ENCODE measurements at places on chromosomes 2 and 18.

DNA sequence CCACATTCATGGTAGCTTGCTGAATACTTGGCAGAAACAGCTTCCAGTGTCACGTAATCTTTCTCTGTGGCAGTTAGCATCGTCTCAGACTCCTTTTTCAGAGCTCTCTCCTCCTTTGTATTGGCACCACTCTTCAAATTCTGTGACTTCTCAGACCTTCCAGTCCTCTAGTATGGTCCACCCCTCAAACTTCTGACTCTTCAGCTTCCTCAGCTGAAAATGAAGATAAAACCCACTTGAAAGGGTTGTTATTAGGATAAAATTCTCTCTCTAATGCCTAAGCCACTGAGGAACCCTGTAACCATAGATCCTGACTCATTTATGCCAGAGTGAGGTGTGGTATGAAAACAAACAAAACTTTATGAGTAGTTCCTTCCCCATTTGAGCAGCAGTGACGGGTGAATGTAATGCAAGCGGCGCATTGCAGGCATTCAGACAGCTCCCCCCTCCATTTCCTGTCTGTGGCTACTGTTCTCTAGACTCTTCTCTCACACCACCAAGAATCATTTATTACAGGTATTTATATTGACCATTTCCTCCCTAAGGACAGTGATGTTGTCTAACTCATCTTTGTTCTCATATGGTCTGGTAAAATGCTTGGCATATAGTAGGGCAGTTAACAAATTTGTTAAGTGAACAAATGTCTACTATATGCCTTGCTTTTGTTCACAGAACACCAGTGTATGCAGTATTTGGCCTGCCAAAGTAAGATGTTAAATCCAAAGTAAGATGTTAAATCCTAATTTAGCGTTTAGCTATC, 35.3 kb downstream of the GALNT1 start:
- no peak for DNase-seq

- peak; percentile 69 for DNase-seq
Observed at GRCh38 chr18:76467371-76468190, 27.5 kb downstream of the ZNF516 start.

- DNase-seq, result peak; percentile 69
Observed at GRCh38 chr2:100887713-100888495, 68.0 kb downstream of the NPAS2 start.

GRCh38 chr2:164456619-164457018, 164.7 kb downstream of the GRB14 start:
- no peak for DNase-seq

- DNase-seq, result no peak
Observed at GRCh38 chr2:20665243-20666004, 1.5 kb upstream of the GDF7 start.

DNA sequence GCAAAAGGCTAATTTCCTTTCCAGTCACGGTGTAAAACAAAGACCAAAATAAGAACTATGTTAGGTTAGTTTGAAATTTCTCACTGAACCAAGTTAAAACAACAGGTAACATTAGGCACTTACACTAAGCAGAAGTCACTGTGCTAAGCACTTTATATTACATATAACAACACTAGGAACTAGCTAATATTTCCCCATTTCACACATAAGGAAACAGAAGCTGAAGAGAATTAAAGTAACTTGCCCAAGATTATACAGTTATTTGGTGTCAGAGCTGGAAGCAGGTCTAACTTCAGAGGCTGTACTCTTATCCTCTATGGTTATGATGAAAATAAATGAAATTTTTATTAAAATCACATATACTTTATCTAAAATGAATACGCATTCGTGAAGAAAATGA, 5.9 kb downstream of the ITSN2 start:
- no peak for DNase-seq

DNA sequence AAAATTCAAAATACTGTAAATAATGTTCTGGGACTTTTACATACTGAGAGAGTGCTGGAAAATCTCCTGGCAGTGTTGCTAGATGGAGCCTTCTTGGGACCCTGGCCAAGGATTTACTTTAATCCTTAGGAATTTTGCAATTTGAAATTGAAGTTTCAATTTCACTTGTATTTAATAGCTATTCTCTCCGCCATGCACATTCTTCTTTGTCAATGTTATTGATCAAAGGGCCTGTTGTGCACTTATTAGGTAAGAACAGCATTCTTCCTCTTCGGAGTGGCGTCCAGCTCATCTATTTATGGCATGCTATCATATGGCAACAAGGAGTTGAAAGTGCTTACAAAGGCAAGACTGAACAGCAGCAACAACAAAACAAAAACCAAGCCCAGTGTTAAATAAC, 40.1 kb upstream of the SOS1 start:
- no peak for DNase-seq

- no peak for DNase-seq
Observed at GRCh38 chr18:73739098-73739497, 408.5 kb downstream of the FBXO15 start.

- DNase-seq, result no peak
Observed at GRCh38 chr2:69022548-69022947, 9.6 kb downstream of the ANTXR1 start.
